ENCODE measurements at places on chromosomes 12 and 14. TPM values are rescaled to one million over a fixed set of nuclear protein-coding genes. Genes with fewer than 3 reads are reported as not detected.

Gene HSP90AA1
- total RNA-seq = 1,509 TPM

DNA sequence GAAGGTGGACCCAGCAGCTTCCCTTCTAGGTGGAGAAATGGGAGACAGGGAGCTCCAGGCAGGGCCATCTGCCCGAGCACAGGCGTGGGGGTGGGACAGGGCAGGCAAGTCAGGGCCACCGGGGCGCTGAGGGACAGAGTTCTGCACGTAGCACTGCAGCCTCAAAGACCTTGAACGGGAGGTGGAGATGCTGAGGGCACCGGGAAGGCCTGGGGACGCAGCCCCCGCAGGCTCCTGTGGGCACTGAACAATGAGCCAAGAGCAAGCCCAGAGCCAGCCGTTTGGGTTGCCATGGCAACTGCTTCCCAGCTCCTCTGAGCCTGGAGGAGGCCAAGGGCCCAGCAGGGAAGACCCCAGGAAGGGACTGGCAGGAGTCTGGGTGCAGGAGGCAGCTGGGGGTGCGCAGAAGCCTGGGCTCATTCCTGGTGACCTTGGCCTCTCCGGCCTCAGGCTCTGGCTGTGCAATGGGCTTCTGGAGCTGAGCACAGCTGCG lies 3.4 kb downstream of the LBHD2 start:
- H3K4me1 ChIP-seq = peaks cover 84% of the 10 kb centered on the region
- no peaks in the 10 kb centered on the region for H3K27me3 ChIP-seq
- H3K4me3 ChIP-seq = no peak overlapping the region
- H3K27ac ChIP-seq = no peak overlapping the region

Gene KLHDC1
- not detected for total RNA-seq

Gene PLEKHD1
- total RNA-seq = not detected

DNA sequence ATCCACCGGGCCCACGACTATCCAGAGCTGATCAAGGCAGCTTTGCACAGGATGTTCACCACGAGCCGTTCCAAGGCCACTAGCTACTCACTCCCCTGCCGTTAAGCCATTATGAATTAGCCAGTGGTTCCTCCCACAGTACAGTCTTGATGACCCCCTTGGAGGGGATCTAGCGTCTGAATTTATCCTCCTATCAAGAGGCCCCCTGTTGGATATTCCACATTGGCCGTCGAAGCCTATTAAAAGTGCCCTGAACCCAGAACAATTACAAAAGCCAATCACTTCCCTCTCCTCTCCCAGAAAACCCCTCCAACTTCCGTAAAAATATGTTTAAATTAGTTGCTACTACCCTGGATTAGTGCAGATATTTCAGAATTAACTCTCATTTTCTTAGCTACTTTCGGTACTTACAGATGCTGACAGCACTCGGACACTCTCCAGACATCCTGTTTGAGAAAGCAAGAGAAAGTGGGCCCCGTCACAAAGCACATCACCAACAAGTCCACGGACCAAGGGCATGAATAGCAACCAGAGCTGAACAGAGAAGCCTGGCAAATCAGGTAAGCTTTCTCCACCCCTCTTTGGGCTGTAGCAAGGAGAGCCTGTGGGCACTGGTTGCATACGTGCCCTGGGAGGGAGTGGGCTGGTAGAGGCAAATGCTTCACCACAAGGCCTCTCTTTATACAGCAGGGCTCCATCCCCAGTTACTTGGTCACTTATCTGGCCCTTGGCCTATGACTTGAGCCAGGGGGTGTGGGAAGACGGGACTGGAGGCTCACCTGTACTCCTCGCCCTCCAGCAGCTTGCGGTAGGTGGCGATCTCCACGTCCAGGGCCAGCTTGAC lies 5.3 kb downstream of the KRT3 start:
- no peak overlapping the region for H3K27ac ChIP-seq
- H3K27me3 ChIP-seq = peaks cover 4% of the 10 kb centered on the region
- H3K4me1 ChIP-seq = no peaks in the 10 kb centered on the region
- no peaks in the 10 kb centered on the region for H3K36me3 ChIP-seq
- H3K4me3 ChIP-seq = no peak overlapping the region

DNA sequence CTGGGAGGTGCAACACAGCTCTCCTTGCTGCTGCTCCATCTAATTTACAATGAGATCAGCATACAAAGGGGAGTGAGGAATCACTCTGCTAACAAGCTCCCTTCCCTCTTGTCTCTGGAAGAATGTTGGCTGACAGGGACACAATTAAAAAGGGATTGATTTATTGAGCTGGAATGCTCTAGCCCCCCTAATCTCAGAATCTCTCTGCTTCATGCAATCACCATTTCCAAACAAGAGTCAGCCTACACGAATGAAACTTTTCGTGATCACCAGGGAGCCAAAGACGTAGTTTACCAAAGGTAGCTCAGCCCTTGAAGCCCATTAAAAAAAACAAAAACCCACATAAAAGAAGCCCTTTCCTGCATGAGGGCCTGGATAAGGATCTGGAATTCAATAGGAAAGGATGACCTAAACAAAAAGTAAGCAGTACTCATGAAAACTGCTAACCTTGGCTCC lies 223.8 kb downstream of the C12orf75 start:
- peaks cover 5% of the 10 kb centered on the region for H3K4me1 ChIP-seq
- no peak overlapping the region for H3K4me3 ChIP-seq
- no peaks in the 10 kb centered on the region for H3K36me3 ChIP-seq
- no peaks in the 10 kb centered on the region for H3K27me3 ChIP-seq

GRCh38 chr14:21236948-21237797 lies 32.1 kb downstream of the HNRNPC start:
- no peak overlapping the region for H3K4me3 ChIP-seq
- H3K27me3 ChIP-seq = no peaks in the 10 kb centered on the region

GRCh38 chr12:29711381-29711780 lies 72.4 kb downstream of the TMTC1 start:
- H3K4me1 ChIP-seq = no peaks in the 10 kb centered on the region
- no peak overlapping the region for H3K4me3 ChIP-seq
- H3K36me3 ChIP-seq = no peaks in the 10 kb centered on the region
- H3K27me3 ChIP-seq = no peaks in the 10 kb centered on the region
- DNase-seq = no peak

- H3K4me1 ChIP-seq = no peaks in the 10 kb centered on the region
- H3K27ac ChIP-seq = no peak overlapping the region
- no peak overlapping the region for H3K4me3 ChIP-seq
- no peaks in the 10 kb centered on the region for H3K36me3 ChIP-seq
- no peaks in the 10 kb centered on the region for H3K27me3 ChIP-seq
- DNase-seq = no peak
Measured at GRCh38 chr12:108213871-108214445, 84.9 kb downstream of the WSCD2 start.

Gene KRT77
- not detected for total RNA-seq

GRCh38 chr14:94021416-94022157 lies 4.6 kb upstream of the OTUB2 start:
- H3K27me3 ChIP-seq = peaks cover 4% of the 10 kb centered on the region
- peak; percentile 42 for DNase-seq
- H3K27ac ChIP-seq = no peak overlapping the region
- H3K4me3 ChIP-seq = peak overlapping the region; percentile 52

GRCh38 chr14:76112889-76113624 lies 38.7 kb upstream of the GPATCH2L start:
- no peak overlapping the region for H3K4me3 ChIP-seq
- H3K4me1 ChIP-seq = peaks cover 33% of the 10 kb centered on the region
- H3K27ac ChIP-seq = no peak overlapping the region
- H3K27me3 ChIP-seq = peaks cover 36% of the 10 kb centered on the region
- no peak for DNase-seq

Gene LYZ
- 1,312 TPM for total RNA-seq

GRCh38 chr12:45585522-45586230 lies 143.8 kb upstream of the ARID2 start:
- no peaks in the 10 kb centered on the region for H3K4me1 ChIP-seq
- DNase-seq = no peak
- H3K36me3 ChIP-seq = no peaks in the 10 kb centered on the region
- no peak overlapping the region for H3K27ac ChIP-seq
- no peak overlapping the region for H3K4me3 ChIP-seq
- H3K27me3 ChIP-seq = peaks cover 1% of the 10 kb centered on the region

Gene LGR5
- 37.0 TPM for total RNA-seq

Gene OR4E2
- total RNA-seq = not detected

DNA sequence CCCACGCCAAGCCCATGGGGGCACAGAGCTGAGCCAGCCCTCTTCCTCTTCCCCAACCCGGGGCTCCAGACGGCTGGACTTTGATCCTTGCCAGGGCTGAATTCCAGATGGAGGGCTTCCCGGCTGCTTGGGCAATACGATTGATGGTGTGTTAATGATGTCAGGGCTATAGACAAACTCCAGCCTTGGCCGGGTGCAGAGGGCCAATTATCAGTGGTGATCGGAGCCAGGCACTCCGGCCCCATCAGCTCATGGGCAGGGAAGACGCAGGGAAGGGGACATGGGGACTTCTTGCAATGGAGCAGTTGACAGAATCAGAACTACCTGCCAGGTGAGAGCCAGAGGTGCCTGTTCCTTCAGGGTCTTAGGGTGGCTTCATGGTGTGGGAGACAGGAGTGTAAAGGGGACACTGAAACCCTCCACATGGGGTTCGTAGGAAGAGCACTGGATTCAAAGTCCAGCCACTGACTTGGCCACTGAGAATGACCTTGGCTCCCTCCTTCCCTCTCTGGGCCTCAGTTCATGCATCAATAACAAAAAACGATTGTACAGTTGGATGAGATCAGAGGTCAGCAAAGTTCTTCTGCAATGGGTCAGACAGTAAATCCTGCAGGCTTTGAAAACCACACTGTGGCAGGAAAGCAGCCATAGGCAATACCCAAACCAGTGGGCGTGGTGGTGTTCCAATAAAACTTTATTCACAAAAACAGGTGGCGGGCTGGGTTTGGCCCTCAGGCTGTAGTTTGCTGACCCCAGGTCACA lies 333.7 kb downstream of the MED13L start:
- DNase-seq = peak; percentile 70
- no peak overlapping the region for H3K4me3 ChIP-seq
- H3K27me3 ChIP-seq = no peaks in the 10 kb centered on the region
- peak overlapping the region; percentile 62 for H3K27ac ChIP-seq
- H3K4me1 ChIP-seq = peaks cover 26% of the 10 kb centered on the region

- H3K36me3 ChIP-seq = no peaks in the 10 kb centered on the region
- DNase-seq = no peak
- H3K4me1 ChIP-seq = no peaks in the 10 kb centered on the region
- no peaks in the 10 kb centered on the region for H3K27me3 ChIP-seq
- no peak overlapping the region for H3K4me3 ChIP-seq
Measured at GRCh38 chr14:61683108-61683507, 12.2 kb upstream of the HIF1A start.

GRCh38 chr12:47650469-47650868 lies 55.4 kb downstream of the RPAP3 start:
- H3K27ac ChIP-seq = no peak overlapping the region
- H3K4me1 ChIP-seq = peaks cover 27% of the 10 kb centered on the region
- no peak for DNase-seq
- H3K4me3 ChIP-seq = no peak overlapping the region
- no peaks in the 10 kb centered on the region for H3K36me3 ChIP-seq

DNA sequence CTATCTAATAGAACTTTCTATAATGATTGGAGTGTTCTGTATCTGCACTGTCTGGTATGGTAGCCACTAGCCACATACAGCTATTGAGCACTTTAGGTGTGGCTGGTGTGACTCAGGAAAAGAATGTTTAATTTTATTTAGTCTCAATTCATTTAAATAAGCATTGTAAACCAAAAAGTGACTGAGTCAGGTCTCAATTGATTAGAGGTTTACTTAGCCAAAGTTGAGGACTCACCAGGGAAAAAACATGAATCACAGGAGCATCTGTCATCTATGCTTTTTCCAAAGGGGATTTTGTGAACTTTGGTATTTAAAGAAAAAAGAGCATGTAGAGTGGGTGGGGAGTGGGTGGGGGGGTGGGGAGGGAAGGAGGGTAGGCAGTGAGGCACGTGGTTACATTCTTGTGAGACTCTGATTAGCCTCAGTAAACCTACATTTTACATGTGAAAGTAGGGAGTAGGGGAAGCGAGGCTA lies 473.1 kb downstream of the ATP23 start:
- H3K4me3 ChIP-seq = no peak overlapping the region
- DNase-seq = no peak
- no peaks in the 10 kb centered on the region for H3K36me3 ChIP-seq
- no peak overlapping the region for H3K27ac ChIP-seq
- H3K27me3 ChIP-seq = no peaks in the 10 kb centered on the region

- peak; percentile 73 for DNase-seq
- peaks cover 91% of the 10 kb centered on the region for H3K4me1 ChIP-seq
- H3K27me3 ChIP-seq = no peaks in the 10 kb centered on the region
- no peak overlapping the region for H3K4me3 ChIP-seq
Measured at GRCh38 chr12:57148469-57149244, 1.2 kb upstream of the LRP1-AS start.

Gene TAS2R42
- total RNA-seq = not detected

GRCh38 chr12:5637698-5638097 lies 205.8 kb downstream of the NTF3 start:
- no peaks in the 10 kb centered on the region for H3K27me3 ChIP-seq
- no peak overlapping the region for H3K27ac ChIP-seq
- DNase-seq = no peak

- H3K4me3 ChIP-seq = no peak overlapping the region
- H3K4me1 ChIP-seq = peaks cover 48% of the 10 kb centered on the region
- no peaks in the 10 kb centered on the region for H3K36me3 ChIP-seq
- H3K27ac ChIP-seq = no peak overlapping the region
- DNase-seq = no peak
Measured at GRCh38 chr14:74614508-74615495, 2.8 kb upstream of the LTBP2 start.

GRCh38 chr12:93122569-93123091 lies 193.5 kb upstream of the EEA1 start:
- peak; percentile 81 for DNase-seq
- no peaks in the 10 kb centered on the region for H3K27me3 ChIP-seq
- no peaks in the 10 kb centered on the region for H3K36me3 ChIP-seq
- H3K4me3 ChIP-seq = peak overlapping the region; percentile 52
- peaks cover 90% of the 10 kb centered on the region for H3K4me1 ChIP-seq

- no peak for DNase-seq
- H3K4me1 ChIP-seq = no peaks in the 10 kb centered on the region
- no peaks in the 10 kb centered on the region for H3K27me3 ChIP-seq
- peaks cover 24% of the 10 kb centered on the region for H3K36me3 ChIP-seq
- no peak overlapping the region for H3K27ac ChIP-seq
Measured at GRCh38 chr12:32698285-32698684, 19.2 kb downstream of the DNM1L start.

DNA sequence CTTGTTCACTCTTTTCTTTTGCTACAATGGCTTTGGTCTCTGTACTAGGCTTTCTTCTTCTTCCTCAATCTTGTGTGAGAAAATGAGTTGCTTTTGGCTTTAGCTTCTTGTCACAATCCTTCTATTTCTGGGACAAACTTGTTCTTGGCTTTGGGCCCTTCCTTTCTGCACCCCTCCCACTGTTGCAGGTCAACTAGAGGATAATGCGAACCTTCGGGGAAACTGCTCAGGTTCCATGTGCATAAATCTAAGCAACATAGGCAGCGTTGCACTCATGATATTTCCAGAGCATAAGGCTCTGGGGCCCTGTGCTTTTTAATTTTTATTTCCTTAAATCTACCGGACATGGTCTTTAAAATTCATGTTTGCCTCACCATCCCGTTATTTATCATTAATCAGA lies 89.8 kb upstream of the LRIG3 start:
- H3K36me3 ChIP-seq = no peaks in the 10 kb centered on the region
- DNase-seq = no peak
- no peaks in the 10 kb centered on the region for H3K4me1 ChIP-seq
- no peak overlapping the region for H3K27ac ChIP-seq
- H3K4me3 ChIP-seq = no peak overlapping the region

Gene KLRD1
- total RNA-seq = not detected

All from HepG2 (cell line).